Astrocyte (in vitro differentiated cells and primary cell): ENCODE measurements at places on chromosomes 6 and 20.
A peak's percentile ranks its signal among the peaks of the same experiment; 100 is the strongest.

DNA sequence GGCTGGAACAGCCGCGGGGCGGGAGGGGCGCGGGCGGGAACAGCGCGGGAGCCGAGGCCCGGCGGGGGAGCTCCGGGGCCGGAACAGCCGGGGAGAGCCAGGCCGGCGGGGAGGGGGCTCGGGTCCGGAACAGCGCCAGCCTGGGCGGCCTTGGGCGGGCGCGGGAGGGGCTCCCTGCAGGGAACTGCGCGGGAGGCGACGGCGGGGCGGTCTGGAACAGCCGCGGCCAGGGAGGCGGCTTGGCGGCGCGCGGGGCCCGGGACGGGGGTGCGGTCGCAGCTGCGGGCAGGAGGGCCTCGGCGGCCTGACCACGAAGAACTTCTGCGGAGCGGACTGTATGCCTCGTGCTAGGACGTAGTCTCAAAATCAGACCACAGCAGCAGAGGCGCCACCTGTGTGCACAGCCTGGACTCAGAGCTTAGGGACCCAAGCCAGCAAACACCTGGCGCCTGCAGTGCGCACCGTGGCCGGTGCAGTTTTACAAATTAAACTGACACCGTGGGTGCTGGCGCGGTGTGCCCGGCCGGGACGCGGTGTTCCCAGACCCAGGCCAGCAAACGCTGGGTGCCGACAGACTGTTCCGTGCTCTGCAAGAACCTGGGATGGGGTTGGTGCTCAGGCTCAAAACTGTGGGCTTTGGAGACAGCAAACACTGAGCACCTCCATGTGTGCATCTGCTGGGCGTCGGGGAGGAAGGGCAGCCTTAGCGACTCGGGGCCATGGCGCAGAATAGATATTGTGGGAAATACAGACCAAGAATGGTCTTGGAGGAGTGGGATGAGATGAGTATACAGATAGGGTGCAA, 572 bp downstream of the ZNF341 start:
- peak; percentile 55 for DNase-seq

GRCh38 chr6:46306431-46306830, 135.7 kb upstream of the ENPP5 start:
- no peak for DNase-seq

GRCh38 chr6:25223490-25223991, 55.6 kb upstream of the CARMIL1 start:
- DNase-seq = peak; percentile 44

GRCh38 chr6:27553123-27553904, 80.4 kb upstream of the ZNF184 start:
- DNase-seq = peak; percentile 31

- no peak for DNase-seq
Measured at GRCh38 chr6:117546674-117547073, 55.6 kb downstream of the GOPC start.
